Stimulated activated CD4-positive, alpha-beta T cell treated with anti-CD3 and anti-CD28 coated beads, Interleukin-12 subunit alpha, Interleukin-12 subunit beta, amount 100 ng/mL, for 24 hours (primary cell): ENCODE measurements at places on chromosomes 2 and 18.

- DNase-seq, result no peak
Measured at GRCh38 chr2:46143429-46144132, 153.6 kb upstream of the EPAS1 start.

DNA sequence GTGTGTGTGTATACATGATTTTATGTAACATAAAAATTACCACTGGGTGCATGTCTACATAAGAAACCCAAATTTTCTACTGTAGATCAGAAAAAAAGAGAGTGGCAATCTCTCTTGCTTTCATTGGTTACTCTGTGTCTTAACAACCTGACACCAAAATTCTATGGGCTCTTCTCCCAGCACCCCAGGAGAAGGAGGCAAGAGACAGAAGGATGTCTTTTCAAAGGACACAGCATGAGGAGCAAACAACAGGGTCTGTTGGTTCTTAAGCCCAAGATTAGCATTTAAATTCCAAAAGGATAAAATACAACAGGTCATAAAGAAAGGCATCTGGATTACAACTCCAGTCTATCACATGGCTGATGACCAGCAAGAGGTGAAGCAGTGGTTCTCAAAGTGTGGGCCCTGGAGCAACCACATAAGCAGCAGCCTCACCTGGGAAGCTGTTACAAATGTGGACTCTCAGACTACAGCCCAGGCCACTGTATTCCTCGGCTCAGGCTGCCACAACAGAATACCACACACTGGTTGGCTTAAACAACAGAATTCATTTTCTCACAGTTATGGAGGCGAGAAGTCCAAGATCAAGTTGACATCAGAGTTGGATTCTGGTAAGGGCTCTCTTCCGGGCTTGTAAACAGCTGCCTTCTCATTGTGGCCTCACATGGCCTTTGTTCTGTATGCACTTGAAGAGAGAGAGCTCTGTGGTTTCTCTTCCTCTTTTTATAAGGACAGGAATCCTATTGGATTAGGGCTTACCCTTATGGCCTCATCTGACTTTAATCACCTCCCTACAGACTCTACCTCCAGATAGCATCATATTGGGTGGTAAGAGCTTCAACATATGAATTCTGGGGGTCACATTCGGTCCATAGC, 79.8 kb upstream of the RNF152 start:
- no peak for DNase-seq

GRCh38 chr2:167551416-167551815, 663.1 kb downstream of the XIRP2 start:
- no peak for DNase-seq

DNA sequence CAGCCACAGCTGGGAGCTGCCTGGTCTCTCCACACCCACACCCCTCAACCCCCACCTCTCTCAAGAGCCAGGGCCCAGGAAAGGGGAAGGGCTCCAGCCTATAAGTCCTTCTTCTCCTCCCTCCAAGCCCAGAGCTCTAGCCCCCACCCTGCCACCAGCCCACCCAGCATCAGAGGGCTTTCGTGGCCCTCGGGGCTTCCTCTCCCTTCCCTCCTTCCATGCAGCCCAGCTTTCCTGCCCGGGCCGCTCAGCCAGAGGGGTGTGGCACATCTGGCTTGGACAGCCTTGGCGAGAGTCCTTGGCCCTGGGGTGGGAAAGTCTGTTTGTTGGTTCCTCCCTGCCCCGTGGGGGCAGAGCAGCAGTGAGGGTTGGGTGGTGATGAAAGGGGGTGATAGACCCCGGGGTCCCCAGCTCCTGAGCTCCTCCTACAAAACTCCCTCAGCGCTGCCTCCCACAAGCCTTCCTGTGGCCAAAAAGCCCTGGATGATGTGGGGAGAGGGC, 7.0 kb downstream of the TNS1 start:
- DNase-seq, result no peak

DNA sequence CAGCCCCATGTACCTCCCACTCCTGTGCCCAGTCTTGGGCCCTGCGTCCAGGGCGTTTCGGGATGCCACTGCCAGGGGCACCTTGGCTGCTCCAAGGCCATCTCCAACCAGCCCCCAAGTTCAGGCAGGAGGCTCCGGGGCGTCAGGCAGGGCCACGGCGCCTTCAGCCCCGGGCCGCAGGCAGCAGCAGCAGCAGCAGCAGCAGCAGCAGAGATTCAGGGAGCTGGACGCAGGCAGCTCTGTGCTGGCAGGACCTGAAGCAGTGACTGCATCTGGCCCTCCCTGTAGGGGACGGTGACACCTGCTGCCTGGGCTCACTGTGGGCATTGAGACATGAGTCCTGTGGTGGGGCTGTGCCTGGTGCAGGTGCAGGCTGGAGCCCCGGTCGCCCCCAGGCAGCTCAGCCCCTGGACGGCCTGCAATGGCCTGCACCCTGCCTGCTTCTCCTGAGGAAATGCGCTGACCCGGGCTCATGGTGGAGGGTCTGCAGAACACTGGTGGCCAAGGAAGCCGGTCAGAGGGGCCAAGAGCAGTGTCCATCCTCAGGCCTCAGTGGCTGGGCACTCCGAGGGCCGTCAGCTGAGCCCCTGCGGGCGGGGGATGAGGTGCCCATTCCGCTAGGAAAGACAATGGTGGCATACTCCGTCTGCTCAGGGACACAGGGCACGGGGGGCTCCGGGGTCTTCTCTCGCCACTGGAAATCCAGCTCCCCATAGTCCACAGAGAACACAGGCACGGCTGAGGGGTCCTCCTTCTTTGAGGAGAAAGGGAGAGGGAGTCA, 8.0 kb downstream of the PDCD1 start:
- no peak for DNase-seq

GRCh38 chr18:66749481-66750035, 145.7 kb upstream of the CDH19 start:
- no peak for DNase-seq

- DNase-seq, result no peak
Measured at GRCh38 chr2:120246546-120247300, 5.9 kb upstream of the RALB start.

DNA sequence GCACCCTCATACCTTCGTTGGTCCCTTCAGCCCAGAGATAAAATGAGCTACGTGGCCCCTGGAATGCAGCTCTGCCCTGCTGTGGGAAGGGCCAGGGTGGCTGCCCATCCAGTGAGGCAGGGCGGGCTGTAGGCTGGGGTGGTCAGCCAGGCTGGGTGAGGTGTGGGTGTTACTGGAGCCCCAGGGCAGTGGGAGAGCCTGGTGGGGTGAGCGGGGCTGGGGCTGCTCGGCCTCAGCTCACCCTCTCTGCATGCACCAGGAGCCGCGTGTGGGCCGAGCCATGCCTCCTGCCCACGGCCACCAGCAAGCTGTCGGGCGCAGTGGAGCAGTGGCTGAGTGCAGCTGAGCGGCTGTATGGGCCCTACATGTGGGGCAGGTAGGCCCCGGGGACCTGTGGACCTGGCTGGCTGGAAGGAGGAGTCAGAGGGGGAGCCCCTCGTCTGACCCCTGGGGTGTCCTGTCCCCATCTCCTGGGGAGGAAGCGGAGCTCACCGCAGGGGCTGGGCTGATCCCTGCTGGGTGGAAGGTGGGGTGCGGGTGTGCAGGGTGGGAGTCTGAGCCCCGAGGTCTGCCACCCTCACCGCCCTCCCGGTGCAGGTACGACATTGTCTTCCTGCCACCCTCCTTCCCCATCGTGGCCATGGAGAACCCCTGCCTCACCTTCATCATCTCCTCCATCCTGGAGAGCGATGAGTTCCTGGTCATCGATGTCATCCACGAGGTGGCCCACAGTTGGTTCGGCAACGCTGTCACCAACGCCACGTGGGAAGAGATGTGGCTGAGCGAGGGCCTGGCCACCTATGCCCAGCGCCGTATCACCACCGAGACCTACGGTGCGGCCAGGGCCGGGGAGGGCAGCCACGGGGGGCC, 5.5 kb downstream of the RNPEPL1 start:
- DNase-seq, result no peak

DNA sequence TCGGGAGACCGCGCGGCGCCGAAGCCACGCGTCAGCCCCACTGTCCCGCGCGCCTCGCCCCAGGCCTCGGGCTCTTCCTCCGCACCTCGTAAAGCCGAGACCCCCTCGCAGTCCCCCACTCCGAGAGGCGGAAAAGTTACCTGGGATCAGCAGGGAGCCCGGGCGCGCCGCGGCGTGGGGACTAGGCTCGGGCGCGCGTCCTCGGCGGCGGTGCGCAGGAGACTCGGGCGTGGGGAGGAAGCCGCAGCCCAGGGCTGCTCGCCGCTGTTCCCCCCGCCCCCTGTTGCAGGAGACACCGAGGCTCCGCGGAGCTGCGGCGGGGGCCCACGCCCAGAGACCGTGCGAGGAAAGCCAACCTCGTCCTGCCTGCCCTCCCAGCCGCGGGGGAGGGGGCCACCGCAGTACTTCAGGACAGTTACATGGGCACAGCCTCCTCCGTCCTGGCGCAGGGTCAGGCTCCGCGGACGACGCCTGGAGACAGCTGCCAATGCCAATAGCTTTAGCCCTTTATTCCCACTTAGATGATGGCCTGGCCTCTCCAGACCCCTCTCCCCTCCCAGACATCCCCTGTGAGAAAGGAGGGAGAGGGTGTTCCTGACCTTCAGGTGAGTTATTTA, at the start of gene EPB41L3:
TSS of gene EPB41L3 (minus strand) at position 225 of the 617 bp plus-strand sequence. CDS start 54,814 bp downstream, outside the sequence.
- no peak for DNase-seq

DNA sequence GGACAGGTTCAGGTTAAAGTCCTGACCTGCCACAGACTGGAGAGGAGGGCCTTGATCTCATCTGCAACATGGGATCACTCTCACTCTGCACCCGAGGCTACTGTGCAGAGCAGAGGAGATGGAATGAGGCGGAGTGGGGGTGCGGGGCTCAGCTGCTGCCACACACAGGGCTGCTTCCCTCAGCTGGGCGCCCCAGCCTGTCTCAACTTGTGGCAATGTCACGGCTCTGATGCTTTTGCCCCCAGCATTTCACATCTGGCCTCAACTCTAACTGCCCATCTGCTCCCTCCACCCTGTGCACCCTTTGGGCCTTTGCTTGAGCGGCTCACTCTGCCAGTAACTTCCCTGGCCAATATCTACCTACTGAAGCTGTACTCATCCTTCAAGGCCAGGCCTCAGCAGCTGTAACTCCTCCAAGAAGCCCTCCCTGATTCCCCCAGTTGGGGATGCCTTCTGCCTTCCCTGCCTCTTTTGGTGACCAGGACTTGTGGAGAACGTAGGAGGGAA, 70.3 kb downstream of the POLR1A start:
- no peak for DNase-seq

DNA sequence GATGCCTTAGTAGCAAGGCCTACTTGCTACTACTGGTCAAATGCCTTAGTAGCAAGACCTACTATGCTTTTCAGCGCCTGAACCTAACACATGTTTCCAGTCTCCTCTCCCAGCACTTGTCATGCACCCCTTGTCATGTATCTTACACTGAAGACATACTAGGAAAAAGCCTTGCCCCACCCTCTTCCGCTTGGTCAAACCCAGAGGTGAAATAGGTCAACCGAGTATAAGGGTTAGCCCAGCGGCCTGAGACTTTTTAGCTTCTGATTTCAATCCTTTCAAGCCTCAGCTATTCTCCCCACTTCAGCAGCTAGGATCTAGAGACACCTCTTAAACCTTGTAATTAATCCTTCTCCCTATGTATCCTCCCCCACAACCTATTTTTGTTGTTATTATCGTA, 73.3 kb downstream of the UPP2 start:
- no peak for DNase-seq

DNA sequence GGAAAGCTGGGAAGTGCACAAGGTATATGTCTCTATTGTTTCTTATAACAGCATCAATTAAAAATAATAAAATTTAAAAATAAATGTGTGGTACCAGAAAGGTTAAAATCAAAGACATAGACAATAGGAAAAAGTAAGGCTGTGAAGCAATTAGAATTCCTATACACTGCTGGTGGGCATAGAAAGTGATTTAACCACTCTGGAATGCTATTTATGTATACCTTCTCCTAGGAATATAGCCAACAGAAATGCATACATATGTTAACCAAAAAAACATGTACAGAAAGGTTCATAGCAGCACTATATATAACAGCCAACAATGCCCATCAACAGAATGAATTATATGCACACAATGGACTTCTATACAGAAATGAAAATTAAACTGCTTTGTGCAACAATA, 43.0 kb downstream of the WDSUB1 start:
- no peak for DNase-seq

- no peak for DNase-seq
Measured at GRCh38 chr2:11930211-11930761, 183.9 kb downstream of the LPIN1 start.

- DNase-seq, result no peak
Measured at GRCh38 chr2:223908304-223908998, 36.7 kb downstream of the WDFY1 start.

- no peak for DNase-seq
Measured at GRCh38 chr2:121209014-121209610, 75.9 kb downstream of the TFCP2L1 start.

GRCh38 chr2:112782234-112782799, 2.0 kb downstream of the IL1A start:
- DNase-seq, result no peak

GRCh38 chr2:30300456-30301221, 69.3 kb downstream of the LBH start:
- DNase-seq, result no peak

DNA sequence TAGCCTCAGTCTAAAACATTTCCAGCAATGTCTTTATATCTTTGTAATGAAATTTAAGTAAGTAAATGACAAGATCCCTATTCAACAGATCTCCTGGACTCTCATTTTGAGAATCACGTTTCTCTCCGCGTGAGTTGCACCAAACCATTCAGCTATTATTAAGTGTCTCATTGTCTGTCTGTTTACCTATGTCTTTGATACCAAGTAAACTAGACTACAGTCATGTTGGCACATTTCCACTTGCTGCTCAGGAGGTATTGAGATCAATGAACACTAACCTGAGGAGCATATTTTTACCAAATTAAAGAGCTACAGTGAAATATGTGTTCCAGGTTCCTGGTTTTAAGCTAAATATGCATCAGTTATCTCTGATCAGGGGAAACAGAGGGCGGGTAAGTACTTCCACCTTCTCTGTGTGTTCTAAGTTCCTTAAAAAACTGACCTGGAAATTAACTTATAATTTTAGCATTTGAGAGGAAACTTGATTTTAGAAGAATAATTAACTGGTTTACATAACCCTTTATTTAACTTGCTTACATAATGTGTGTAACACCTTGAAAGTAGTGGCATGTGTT, 125.8 kb downstream of the OSBPL6 start:
- no peak for DNase-seq

DNA sequence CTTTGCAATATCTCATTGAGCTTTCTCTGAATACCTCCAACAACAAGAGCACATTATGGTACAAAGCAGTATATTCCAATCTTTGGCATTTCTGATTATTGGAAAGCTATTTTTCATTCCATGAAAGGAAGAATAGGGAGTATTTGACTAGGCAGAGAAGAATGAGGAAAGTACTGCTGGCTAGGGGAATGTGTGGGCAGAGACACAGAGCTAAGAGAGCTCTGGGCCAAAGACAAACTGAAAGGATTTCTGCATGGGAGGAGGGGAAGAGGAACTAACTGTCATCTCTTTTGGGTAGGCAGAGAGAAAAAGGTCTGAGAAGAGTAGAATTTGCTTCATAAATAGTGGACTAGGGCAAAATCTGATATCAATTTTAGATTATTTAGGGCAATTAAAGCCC, 150.8 kb downstream of the CCDC85A start:
- DNase-seq, result no peak

GRCh38 chr2:129330504-129330903, 649.0 kb upstream of the RAB6C start:
- DNase-seq, result no peak
